ENCODE measurements at places on chromosomes 1 and 21.

DNA sequence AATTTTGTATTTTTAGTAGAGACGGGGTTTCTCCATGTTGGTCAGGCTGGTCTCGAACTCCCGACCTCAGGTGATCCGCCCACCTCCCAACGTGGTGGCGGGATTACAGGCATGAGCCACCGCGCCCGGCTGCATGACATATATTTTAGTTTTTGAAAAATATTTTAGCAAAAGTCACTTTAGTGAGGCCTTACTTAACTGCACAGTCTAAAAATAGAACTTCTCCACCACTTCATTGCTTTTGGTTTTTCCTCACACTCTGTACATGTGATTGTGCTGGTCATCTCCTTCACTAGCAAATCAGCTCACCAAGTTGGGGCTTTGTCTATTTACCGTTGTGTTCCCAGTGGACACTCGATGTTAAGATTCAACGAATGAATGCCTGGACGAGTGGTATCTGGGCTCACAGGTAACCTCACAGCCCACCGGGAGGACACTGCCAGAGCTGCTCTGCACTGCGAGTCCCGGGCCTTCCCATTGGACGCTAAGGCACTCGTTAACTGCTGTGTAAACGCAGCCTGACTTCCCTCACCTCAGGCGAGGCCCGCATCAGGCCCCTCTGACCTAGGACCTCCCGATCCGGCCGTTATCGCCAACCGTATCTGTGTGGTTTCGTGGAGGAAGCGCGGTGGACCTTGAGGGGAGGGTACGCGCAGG lies 14.0 kb upstream of the ZNF692 start:
- DNase-seq = peak; percentile 79

DNA sequence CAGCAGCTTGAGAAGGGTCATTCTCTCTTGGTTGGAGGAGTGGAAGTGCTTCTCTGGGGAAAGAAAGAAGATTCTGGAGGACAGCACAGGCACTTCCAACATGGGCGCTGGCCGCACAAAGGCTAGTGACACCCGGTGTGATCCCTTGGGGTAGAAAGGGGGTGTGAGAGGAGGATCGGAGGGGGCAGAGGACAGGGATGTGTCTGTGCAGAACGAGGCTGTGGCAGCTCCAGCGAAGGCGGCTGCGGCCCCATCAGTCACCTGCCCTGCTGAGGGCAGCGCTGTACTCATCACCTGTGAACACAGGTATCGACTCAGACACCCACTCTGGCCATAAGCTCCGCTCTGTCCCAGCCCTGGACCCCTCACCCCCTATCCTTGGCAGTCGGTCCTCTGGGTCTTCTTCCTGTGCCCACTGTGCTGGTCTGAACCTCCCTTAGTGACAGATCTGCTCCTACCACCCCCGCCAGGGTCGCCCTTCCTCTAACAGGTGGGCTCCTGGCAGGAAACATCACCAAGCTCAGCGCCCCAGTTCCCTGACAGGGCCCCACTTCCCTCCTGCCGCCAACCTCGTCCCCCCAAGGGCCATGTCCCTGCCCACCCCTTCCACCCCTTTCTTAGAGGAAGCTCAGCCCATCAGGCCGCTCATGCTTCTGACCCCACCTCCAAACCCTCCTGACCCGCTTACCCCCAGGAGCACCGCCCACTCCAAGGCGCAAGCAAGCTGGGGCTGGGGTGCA lies 20.1 kb downstream of the TP73 start:
- no peak for DNase-seq

DNA sequence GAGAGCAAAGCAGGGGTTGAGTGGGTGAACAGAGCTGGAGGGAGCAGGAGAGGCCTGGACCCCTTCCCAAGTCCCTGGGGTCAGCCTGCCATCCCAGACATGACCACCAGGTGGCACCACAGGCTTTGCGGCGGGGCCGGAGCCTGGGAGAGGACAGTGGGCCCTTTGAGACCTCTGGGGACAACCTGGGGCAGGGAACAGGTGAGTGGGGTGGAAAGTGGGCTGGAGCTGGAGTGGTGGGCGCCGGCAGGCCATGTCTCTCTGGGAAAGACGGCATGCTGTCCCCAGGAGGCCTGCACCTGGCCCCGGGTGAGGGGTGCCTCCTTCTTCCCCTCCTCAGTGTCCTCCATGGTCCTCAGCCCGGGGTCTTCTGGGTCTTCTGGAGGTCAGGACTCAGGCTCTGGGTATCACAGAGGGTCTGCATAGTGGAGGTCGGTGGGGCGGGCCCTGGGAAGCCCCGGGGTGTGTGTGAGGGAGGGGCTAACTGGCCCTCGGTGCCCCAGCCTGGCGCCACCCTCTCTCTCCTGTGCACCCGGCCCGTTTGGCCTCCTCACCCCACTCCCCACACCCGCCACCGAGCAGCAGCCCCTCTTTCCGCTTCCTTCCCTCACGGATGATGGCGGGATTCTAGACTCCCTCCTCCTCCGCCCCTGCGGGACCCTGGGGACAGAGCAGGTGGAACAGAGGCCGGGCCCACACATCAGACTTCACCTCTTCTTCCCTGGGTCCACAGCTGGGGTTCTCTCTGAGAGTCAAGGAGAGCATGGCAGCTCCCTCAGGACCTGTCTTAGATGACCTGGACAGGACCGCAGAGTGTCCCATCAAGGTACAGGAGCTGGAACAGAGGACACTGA lies 28.5 kb upstream of the PKP1 start:
- no peak for DNase-seq

GRCh38 chr1:98184856-98185255 lies 264.0 kb upstream of the DPYD start:
- no peak for DNase-seq

DNA sequence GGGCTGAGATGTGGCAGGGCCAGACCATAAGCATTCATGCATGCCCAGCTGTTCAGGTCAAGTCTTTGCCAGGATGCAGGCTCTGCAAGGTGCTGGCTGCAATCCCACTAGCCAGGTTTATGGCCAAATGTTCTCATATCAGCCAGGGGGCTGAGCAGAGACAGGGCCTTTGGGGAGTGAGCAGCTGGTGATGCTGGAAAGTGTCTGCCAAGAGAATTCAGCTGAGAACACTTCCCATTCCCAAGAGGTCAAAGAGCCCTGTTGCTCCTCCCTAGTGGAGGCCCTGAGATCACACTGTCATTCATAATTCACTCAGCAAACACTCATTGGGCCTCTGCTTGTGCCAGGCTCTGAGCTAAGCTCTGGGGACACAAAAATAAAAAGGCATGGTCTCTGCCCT lies 150.3 kb downstream of the DMRTA2 start:
- no peak for DNase-seq

- no peak for DNase-seq
Measured at GRCh38 chr1:48596046-48596445, 124.0 kb upstream of the SPATA6 start.

- DNase-seq = no peak
Measured at GRCh38 chr1:13538832-13539231, 25.0 kb upstream of the LRRC38 start.

DNA sequence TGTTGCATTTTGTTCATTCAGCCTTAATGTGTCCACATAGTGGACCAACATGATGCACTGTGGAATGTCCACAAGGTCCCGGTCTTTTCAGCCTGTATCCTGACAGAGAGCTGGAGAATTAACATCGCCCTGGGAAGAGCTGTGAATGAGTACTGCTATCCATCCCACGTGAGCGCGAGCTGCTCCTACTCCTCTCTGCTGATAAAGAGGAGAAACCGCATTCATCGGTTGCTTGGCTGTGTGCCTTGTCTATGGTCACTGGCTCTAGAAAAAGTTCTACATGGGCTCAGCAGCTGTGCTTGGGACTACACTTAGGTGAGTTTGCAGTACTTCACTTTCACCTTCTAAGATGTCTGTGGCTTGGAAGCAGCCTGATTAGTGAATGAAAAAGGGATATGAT lies 31.1 kb upstream of the IGSF5 start:
- DNase-seq = no peak

GRCh38 chr21:17003763-17004373 lies 509.0 kb upstream of the CXADR start:
- DNase-seq = no peak

DNA sequence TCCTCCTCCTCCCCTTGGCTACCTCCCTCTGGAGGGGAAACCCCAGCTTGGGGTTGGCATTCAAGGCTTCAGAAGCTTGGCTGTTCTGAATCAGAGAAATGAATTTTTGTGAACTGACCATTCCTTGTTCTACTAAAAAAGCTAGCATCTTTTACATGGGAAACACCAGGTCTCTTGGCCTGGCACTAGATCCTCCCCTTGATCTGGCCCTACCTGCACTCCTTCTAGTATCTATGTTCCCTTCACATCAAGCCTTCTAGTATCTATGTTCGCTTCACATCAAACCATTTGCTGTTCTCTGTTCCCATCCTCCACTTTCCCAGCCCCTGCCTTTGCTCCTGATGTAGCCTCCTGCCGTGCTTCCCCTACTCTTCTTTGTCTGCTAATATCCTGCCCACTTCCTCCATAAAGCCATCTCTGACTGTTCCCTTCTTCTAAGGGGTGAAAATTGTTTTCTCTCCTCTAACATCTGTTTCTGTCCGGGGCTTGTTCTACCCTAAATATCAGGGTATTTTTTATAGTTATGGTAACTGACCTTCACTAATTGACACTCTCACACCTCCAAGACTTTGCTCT lies 25.8 kb downstream of the FAM151A start:
- no peak for DNase-seq

All from left hindlimb (tissue), 1 donor.